ENCODE measurements at places on chromosomes 2 and 18. TPM values are rescaled to one million over a fixed set of nuclear protein-coding genes. Genes with fewer than 3 reads are reported as not detected.
A peak's percentile ranks its signal among the peaks of the same experiment; 100 is the strongest.

- DNase-seq = no peak
Observed at GRCh38 chr2:10835052-10835970, 22.7 kb upstream of the PDIA6 start.

DNA sequence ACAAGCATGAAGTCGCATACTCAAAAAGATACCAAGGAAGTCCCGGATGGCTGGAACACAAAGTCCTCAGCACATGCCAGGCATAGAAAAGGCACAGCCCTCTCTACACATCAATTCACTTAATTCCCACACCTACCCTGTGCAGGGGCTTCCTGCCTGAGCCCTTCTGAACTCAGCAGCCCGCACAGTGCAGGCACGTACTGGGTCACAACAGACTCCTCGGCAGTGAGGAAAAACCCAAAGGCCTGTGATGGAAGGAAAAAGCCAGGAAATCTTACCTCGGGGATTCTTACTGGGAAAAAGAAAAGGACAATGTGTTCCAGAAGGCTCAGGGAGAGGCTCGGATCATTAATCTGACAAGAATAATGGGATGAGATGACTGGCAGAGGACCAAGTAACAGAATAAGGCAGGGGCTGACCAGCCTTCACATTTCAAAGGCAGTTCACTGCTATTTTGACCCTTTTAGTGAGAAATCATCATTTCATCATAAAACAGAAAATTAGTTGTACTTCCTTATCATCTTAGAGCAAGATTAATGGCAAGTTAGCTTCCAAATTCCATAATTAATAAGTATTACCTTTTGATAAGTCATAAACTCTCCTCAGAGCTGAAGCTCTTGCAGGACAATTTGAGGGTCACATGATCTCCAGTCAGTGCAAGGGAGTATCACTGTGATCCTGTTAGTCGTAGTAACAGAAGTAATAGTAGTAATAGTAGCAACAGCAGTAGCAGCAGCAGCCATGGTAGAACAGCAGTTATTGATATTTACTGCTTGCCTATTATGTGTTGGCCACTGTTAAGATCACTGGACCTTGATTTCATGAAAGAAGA, 87.4 kb downstream of the STK39 start:
- DNase-seq = no peak

- no peak for DNase-seq
Observed at GRCh38 chr2:161123531-161124030, 36.6 kb upstream of the TANK start.

DNA sequence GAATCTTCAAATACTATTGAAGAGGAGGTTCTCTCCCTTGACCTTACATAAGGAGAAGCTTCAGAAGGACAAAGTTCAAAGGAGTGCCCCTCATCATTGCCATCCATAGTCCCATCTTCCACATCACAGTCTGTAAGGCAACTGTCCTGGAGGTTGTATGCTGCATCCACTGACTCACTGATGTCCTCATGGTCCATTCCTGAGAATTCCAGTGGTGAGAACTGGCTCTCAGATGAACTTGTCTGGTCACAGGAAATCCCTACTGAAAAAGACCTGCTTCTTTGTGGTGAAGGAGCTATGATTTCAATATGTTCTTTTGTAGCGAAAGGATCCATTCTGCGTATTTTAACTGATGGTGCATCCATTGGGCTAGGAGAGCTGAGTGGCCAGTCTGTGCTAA, 52.2 kb downstream of the EIF2AK3 start:
- no peak for DNase-seq

DNA sequence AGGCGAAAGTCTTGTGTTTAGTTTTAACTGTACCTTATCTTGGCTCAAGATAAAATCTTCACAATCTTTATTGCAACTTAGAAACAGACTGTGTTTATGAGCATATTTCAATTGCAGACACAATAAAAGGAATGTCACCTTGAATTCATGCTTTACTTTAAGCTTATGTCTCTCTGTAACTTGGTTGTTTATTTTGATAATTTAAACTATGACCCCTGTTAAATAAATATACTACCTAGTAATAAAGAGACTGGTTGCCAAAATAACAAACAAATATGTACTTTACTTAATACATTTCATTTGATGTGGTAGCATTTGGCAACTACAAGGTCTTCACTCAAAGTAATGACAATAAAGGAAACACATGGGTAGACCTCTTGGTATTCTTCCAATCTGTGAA, 202.6 kb downstream of the KCNJ3 start:
- DNase-seq = no peak

DNA sequence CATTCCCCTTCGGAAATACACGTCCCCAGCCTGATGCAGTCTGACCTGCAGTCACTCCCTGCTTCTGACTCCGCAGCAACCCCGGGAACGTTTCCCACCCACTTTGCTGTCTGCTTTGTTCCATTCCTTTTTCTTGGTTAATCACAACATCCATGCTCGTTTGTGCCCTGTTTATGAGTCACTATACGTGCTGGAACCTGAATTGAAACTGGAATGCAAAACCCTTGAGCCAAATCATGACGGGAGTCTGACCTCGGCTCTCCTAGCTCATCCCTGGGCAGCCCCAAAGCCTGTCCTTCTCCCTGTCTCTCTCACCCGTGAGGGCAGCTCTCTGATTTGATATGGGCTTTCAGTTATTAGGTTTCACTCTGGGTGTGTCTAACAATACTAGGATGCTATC, 57.1 kb upstream of the RNF152 start:
- DNase-seq = no peak

Gene VAMP8
- polyA plus RNA-seq = 78.1 TPM

DNA sequence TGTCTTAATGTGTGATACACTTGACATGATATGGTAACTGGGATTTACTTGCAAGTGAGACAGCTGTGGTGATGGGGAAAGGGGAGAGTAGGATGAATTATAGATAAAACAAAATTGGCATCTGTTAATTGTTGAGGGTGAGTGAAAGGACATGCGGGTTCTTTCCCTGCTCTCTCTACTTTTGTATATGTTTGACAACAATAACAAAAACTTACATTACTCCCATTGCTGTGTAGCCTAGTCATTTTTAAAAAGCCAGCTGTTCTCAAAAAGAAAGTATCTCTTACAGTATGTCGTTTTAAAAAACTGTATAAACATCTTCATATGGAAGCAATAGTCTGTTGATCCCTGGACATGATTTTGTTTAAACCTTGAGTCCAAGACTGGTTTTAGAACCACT, 117.6 kb downstream of the MYO1B start:
- DNase-seq = no peak

DNA sequence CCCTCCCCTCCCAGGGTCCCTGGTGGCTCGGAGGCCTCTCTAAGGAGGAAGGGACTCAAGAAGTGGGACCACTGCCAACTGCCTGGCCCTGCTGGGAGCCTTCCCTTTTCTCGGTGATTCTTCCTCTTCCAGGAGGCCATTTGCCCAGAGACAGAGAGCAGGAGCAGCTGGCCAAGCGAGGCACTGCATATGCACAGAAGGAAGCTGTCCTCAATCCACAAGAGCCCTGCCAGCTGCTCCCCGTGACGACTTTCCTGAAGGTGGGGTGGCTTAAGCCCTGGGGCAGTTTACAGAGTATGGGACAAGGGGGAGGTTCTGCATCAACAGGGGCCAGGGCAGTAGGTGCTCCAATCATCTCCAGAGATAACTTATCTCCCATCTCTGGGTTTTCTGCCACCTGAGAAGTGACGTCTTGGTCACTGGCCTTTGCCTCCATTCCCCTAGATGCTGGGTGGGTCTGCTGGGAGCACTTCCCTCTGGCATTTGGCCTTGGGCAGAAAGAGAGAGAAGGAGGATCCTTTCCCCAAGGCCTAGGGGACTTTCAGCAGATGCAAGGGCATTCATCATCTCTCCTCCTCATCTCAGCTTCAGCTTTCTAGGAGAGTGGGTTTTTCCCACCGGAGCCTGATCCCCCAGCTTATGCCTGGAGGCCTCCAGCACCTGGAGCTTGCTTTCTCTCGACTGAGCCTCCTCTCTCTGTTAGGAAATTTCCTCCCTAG, 28.5 kb downstream of the CIB4 start:
- DNase-seq = peak; percentile 78

GRCh38 chr2:85678794-85679672, 11.0 kb upstream of the SFTPB start:
- peak; percentile 77 for DNase-seq

- no peak for DNase-seq
Observed at GRCh38 chr2:235639428-235639773, 145.6 kb downstream of the AGAP1 start.

DNA sequence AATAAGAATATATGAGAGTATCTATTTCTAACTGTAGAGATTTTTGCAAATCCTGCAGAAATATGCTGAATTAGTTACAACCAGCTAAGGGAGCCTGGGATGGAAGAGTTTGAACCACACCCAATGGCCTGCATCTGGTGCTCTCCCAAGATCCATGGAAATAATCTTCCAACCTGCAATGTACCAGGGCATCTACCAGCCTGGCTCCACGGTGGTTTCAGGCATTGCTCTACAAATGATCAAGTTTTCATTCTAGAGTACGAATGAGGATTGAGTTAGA, 61.4 kb upstream of the IL1R1 start:
- no peak for DNase-seq

Gene GNLY
- 1.7 TPM for polyA plus RNA-seq

GRCh38 chr2:225889452-225889851, 489.9 kb downstream of the NYAP2 start:
- DNase-seq = peak; percentile 51

- DNase-seq = no peak
Observed at GRCh38 chr2:111712940-111713515, 171.0 kb downstream of the ANAPC1 start.

DNA sequence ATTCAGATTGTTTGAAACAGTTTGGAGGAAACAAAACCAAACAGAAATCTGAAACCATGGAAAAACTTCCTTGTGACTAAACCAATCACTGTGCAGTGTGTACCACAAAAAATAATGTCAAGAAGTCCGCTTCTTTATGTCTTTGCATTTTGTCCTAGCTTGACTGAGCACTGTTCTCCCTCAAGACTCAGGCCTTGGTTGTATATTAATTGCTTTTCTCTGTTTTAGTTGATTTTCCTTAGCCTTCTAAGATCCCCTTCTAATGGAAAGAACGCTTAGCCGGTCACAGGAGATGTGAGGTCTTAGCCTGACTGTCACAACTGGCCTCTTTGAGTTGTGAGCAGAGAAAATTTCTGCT, 56.6 kb downstream of the LCLAT1 start:
- no peak for DNase-seq

Gene CNTNAP5
- polyA plus RNA-seq = 0.01 TPM
